GM12865 (cell line): ENCODE measurements at places on chromosomes 3 and 15.

DNA sequence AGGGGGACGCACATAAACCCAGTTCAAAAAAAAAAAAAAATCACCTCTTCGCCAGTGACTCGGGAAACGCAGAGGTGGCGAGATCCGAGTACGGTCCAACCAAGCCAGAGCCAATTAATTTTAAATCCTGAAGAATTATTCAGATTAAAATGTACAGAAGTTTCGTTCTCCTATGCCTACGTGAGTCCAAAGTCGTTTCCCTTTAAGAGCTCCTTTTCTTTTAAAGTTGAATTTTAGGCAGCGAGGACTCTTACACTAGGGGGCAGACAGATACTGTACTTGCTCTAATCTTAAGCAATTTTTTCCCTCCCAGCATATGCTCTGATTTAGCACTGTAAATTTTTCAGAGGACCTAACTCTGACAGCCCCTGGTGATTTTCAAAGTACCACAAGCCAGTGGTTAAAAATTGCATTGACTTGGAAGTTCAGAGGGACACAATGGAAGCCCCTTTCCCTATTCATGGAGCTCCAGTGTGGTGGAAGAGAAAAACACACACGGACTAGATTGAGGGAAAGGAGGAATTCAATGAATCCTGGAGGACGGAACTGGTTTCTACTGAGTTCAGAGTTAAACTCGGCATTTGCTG lies 3.3 kb upstream of the NR2F2 start:
- DNase-seq: peak; percentile 55

- no peak for DNase-seq
These were observed 36.7 kb downstream of the XYLB start for GRCh38 chr3:38383156-38383875.

GRCh38 chr3:127962937-127963336 lies 47.9 kb downstream of the KBTBD12 start:
- peak; percentile 8 for DNase-seq

DNA sequence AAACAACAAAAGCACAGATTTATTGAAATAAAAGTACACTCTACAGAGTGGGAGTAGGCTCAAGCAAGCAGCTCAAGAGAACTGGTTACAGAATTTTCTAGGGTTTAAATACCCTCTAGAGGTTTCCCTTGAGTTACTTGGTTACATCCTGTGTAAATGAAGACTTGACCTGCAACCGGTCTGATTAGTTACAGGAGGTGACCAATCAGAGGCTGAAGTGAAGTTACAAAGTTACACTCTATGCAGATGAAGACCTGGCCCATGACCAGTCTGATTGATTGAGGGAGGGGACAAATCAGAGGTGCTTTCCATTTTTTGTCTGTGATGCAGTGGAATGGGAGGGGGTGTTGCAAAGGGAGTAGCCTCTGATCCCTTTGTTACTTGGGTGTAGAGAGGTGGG lies 723.4 kb downstream of the ZPLD1 start:
- no peak for DNase-seq

- DNase-seq: no peak
These were observed 39.4 kb downstream of the ARPP21 start for GRCh38 chr3:35678643-35679161.

GRCh38 chr3:53250453-53250852 lies 5.4 kb downstream of the TKT start:
- DNase-seq: no peak

DNA sequence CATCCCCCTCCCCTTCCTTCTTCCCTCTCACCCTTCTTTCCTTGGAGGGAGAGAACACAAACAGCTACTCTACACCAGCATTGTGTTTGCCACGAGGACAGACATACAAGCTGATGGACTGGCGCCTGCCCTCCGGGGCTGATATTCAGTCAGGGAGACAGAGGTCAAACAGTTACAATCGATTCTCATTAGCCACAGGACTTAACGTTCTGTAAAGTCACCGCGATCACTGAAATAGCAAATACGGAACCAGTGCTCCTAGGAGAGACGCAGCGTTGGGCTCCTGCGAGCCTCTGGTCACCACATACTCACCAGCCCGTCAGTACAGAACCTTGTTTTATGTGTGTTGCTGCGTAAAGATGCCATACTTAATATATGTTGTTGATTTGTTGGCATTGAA lies 108.8 kb downstream of the LRRK1 start:
- DNase-seq: no peak

GRCh38 chr3:65979162-65979561 lies 59.6 kb downstream of the MAGI1 start:
- DNase-seq: no peak

GRCh38 chr3:102169915-102170479 lies 264.8 kb upstream of the ZPLD1 start:
- no peak for DNase-seq

DNA sequence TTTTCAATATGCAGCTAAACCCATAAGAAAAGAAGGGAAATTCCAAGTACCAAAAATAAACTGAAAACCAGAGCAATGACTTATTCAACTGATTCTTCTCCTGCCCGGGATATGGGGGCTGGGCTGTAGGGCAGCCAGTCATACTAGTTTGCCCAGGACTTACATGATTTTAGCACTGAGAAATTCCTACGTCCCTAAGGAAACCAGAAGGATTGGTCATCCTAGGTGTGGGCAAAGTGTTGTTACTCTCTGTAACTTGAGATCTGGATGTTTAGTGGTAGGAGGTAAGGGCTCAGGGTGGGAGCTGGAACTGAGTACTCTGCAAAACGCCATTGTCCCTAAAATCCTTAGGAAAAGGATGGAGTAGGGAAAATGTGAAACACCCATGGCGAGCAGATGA lies 1.2 kb upstream of the DAZL start:
- peak; percentile 26 for DNase-seq
